ENCODE measurements at places on chromosomes 11 and 22.

GRCh38 chr11:13040969-13041561 is 31.9 kb downstream of the RASSF10 start:
- no peak for DNase-seq

GRCh38 chr11:7986768-7987559 is at the start of gene EIF3F:
EIF3F (plus strand) TSS chr11:7987337; CDS start chr11:7987353, 16 bp downstream.
- peak; percentile 98 for DNase-seq

DNA sequence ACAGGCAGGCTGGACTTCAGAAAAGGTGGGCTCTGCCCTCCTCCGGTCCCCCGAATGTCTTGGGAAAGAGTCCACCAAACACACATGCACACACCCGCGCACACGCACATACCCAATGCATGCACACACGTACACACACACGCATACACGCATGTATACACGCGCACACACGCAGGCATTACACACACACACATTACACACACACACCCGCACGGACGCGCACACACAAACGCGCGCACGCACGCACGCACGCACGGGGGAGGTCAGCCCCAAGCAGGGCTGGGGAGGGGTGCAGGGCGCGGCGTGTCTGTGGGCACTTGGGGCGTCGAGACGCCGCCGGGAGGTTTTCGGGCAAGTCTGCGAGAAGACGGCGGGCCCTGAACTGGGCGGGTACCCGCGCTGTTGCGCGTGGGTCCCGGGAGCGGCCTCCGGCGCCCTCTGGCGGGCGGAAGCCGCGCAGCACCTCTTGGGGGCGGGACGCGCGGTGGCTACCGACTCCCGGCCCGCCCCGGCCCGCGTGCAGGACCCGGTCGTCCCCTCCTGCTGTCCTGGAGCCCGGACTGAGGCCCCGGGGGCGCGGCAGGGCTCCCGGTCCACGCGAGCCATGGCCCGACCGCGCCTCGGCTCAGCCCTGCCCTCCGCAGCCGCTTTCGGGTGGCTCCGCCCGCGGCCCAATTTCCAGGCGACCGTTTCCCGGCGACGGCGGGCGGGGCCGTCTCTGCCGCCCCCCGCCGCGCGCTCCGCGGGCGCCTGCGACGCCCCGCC is 3.6 kb downstream of the SEPTIN5 start:
- peak; percentile 66 for DNase-seq

GRCh38 chr22:17862646-17863181 is 88.4 kb upstream of the BID start:
- no peak for DNase-seq

DNA sequence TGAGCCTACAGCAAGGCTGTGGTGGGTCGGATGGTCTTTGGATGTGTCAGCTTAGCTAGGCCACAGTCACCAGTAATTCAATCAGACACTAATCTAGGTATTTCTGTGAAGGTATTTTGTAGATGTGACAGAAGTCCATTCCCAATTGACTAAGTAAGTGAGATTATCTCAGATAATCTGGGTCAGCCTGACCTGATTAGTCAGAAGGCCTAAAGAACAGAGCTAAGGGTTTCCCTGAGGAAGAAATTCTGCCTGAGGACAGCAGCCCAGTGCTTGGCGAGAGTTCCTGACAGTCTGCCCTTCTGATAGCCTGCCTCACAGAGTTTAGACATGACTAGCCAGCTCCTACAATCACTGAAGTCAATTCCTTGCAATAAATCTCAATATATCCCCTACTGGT is 28.7 kb downstream of the GUCD1 start:
- DNase-seq, result no peak

- DNase-seq, result no peak
Observed at GRCh38 chr22:43228863-43229262, 41.9 kb upstream of the TTLL12 start.

DNA sequence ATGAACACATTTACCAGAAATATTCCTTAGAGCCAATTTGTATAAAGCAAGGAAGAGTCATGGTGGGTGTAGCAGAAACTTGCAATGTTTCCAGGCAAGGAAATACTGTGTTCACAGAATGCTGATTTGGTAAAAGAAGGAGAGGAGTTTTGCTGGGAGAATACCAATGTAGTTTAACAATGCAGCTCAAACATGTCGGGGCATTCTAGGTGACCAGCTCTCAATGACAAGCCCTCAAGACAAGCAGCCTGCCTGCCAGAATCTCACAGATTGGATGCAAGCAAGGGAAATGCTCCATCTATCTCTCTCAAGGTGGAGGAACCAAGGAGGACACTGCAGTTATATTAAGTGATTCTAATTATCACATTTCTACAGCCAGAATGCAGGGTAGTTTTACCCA is 190.4 kb downstream of the MAML2 start:
- DNase-seq, result no peak

DNA sequence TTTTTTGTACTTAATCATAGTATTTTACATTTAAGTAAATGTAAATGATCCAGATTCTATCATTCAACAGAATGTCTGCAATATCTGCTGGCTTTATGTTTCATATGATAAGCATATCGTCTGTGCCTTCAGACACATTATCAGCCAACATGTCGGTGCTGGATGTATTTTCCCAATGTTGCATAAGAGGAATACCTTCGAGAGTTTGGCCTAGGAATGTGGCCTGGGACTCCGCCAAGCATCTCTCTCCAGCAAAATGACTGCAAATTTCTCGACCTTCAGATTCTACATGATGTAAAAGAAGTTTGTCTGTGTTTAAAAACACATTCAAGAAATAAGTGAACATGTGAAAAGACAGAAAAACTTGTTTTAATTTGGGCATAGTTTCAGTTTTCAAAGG is 6.9 kb downstream of the BDNF start:
- DNase-seq, result no peak

GRCh38 chr11:12598330-12599256 is 75.6 kb upstream of the TEAD1 start:
- DNase-seq, result peak; percentile 54

- DNase-seq, result no peak
Observed at GRCh38 chr11:119626871-119627270, 102.1 kb downstream of the NECTIN1 start.

DNA sequence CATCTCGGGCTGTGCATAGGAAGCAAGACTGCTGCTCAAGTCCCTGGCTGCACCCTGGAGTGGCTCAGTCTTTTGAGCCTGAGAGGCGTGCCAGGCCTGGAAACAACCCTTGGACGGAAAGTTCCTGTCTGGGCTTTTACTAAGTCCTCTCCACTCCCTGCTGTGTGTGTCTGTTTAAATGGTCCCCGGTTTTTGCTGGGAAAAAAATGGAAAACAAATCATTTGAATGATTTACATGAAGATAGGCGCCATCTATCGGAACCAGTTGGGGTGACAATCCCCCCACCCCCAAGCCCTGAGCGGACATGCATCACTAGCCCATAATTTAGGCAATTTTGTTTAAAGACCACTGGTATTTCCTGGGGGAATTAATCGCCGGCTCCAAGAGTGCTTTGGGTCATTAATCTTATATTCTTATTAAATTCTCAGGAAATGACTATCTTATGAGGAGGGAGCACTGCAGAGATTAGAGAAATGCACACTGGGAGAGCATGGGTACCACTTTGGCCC is 2.7 kb upstream of the GAB2 start:
- DNase-seq, result peak; percentile 64

- DNase-seq, result peak; percentile 87
Observed at GRCh38 chr11:46291441-46292150, 14.1 kb downstream of the CREB3L1 start.

DNA sequence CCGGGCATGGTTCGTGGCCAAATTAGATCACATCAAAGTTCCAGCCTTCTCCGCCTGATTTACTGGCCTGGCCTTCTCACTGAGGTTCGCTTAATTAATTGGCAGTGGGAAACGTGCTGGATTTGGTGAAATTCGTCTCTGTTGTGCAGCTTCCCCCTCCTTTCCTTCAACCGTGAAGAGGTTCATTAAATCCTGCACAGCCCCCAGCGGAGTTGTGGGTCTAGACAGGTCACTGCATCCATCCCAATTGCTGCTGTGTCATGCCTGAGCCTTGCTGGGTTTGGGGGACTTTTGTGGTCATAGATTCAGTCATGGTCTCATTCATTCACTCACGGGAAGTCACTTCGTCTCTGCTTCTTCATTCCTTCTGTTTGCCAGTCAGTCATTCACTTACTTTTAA is 90.0 kb downstream of the INSC start:
- DNase-seq, result no peak

GRCh38 chr11:60367009-60367408 is 11.3 kb upstream of the MS4A7 start:
- no peak for DNase-seq

GRCh38 chr11:2774173-2775082 is 74.6 kb upstream of the KCNQ1OT1 start:
- DNase-seq, result no peak

DNA sequence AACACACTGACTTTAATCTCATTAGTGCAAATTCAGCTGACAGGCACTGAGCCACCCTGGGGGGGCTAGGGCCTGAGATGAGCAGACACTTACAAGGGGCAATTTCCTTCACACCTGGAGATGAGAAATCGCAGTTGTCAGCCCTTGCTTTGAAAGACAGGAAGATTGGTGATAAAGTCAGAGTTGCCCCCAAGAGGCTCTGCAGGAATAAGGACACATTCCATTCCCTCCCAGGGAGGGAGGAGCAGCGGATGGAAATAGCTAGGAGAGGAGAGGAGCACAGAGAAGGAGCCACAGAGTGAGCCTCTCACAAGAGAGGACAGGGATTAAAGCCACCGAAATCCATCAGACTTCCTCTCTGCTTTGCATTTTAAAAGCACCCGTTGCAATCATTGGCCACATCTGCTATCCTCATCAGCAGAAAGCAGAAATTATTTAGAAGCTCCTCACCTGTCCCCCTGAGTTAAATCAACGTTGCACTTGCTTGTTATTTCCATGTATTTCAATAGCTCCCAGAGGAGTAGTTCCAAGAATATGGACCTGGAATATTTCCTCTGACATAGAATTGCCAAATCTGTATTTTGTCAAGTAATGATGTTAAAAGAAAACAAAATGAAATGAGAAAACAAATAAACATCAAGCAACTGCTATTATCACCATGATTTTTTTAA is 213.7 kb downstream of the BARX2 start:
- DNase-seq, result no peak

- DNase-seq, result no peak
Observed at GRCh38 chr11:77121096-77121640, 6.9 kb upstream of the MYO7A start.

GRCh38 chr11:1407668-1408067 is 17.9 kb downstream of the BRSK2 start:
- DNase-seq, result no peak

- no peak for DNase-seq
Observed at GRCh38 chr22:39422721-39423120, 23.1 kb downstream of the TAB1 start.

- no peak for DNase-seq
Observed at GRCh38 chr11:2192435-2192834, 20.8 kb upstream of the TH start.

DNA sequence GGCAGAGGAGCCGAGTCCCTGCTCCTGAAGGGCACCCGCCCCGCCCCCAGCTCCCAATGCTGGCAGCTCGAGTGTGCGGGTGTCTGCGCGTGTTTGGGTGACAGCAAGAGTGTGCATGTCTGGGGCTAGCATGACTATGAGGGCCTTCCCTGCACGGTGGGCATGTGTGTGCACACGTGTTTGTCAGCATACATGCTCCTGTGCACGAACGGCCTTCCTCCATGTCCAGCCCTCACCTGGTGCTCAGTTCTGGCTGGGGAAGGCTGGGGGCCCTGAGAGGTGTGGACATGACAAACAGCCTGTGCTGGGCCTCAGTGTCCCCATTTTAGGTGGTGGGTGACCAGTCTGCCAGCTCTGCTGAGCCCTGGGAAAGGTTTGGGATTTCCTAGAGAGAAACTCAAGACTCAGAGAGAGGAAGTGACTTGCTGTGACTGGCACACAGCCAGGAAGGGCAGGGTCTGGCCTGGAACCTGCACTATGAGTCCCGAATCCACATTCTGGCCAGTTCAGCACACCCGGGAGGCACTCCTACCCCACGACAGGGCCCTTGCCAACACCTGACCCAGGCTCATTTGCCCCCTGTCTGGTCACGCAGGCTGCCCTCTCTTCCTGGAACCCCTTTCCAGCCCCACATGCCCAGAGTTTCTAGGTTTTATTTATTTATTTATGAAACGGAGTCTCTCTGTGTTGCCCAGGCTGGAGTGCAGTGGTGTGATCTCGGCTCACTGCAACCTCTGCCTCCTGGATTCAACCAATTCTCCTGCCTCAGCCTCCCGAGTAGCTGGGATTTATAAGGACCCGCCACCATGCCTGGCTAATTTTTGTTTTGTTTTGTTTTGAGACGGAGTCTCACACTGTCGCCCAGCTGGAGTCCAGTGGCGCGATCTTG is 3.3 kb upstream of the SHISA8 start:
- DNase-seq, result peak; percentile 42

DNA sequence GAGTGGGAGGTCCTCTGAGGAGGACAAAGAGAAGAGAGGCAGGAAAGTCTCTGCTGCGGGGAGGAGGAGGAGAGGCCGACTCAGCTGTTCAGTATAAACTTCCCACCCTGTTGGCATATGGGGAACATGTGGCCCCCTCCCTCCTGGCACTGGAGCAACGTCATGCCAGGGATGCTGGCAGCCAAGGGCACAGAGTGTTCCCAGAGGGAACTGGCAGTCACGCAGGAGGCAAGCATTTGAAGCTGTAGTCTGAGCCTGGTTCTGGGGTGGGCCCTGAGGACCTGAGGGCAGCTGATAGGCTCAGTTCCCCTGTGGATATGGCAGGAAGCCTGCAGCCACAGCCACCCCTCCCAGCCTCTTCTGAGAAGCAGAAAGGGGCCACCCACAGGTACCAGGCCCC is 67.1 kb upstream of the TSPAN18 start:
- DNase-seq, result no peak

DNA sequence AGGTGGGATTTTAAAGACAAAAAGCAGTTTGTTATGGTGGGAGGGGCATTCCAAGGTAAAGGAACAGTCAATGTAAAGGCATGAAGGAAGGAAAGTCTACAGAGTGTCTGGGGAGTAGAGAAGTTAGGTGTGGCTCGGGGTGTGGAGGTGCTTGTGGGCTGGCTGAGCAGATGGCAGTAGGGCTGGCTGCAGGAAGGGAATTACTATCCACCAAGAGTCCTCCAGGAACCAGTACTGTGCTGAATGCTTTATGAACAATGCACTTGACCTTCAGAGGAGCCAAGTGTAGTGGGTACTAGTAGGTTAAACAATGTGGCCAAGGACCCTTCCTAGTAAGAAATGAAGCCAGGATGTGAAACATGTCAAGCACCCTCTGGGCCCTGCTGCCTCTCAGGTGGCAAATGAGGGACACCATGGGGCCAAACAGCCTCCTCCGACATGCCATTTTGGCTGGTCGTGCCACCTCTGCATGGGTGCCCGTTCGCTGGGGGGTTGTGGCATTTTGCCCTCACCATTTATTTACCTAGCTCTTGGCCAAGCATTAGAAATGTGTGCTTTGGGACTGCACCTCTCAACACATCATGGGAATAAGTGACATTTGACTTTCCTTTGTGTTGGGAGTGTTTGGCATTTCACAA is 123.6 kb upstream of the TENM4 start:
- no peak for DNase-seq
